ENCODE measurements at places on chromosomes 6 and 20.

DNA sequence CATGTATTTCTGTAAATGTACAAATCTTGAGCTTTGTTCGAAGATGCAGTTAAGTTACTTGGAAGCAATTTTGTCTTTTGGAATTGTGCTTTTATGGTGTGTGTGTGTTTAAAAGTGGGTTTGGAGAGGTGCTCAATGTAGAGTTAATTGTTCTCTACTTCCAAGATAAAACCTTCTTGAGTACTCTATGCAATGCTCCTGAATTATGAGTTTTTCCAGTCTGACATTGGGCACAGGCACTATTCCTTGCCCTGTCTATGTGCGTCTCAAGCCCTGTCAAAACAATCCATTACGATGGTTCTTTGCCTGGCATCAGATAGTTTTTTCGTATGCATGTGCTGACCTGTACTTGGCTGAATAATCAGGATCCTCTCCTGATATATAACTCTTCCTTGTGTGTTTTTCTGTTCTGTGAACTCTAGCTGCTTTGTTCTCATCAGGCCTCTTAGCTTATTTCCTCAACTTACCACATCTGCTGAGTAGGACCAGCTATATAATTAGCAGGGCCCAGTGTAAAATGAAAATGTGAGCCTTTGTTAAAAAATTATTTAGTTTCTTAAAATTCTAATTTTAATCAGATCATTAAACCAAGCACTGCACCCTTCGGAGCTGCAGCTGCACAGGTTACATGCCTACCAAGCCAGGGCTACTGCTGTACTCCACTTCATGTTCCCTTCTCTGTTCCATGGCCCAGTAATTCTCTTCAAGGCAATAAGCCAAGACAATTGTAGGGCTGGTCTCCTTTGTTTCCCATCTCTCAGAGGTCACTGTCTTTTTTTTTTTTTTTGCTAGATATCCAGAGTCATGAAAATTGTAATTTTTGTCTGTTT, 160.1 kb downstream of the ZFAND3 start:
- no peaks in the 10 kb centered on the region for H3K27me3 ChIP-seq
- H3K27ac ChIP-seq, result no peak overlapping the region
- no peak overlapping the region for H3K4me3 ChIP-seq

GRCh38 chr6:169428532-169428931, 174.9 kb upstream of the THBS2 start:
- H3K36me3 ChIP-seq, result no peaks in the 10 kb centered on the region
- DNase-seq, result no peak
- no peak overlapping the region for H3K4me3 ChIP-seq
- H3K4me1 ChIP-seq, result no peaks in the 10 kb centered on the region

DNA sequence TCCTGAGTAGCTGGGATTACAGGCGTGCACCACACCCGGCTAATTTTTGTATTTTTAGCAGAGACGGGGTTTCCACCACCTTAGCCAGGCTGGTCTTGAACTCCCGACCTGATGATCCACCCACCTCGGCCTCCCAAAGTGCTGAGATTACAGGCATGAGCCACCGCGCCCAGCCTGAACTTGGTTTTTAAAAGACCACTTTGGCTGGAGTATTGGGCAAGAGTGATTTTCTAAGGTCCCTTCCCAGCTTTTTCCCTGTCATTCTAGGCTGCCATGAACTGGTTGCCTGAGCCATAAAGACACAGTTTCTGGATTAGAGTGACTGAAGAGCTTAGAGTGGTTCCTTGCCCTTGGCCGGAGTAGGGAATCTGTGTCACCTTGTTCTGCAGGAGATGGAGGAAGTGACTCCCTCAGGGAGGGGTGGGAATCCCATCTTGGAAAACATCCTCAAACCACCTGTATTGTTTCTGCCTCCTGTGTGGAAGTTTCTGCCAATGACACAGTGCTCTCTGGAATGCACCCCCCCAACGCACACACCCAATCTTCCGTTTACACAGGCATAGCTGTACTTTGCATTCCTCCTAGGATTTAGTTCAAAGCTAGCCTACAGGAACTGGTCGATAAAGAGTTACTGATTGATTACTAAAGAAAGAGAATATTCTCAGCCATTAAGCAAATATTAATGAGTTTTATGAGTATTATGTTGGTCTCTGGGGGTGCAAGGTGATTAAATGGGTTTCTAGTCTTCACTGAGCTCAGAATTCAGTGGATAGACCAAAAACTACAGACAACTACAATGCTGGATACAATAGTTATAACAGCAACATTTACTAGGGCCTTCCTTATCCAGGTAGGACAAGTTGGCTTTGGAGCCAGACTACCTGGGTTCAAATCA, 18.2 kb downstream of the BCL2L1 start:
- DNase-seq, result no peak
- no peaks in the 10 kb centered on the region for H3K27me3 ChIP-seq
- peaks cover 12% of the 10 kb centered on the region for H3K36me3 ChIP-seq
- H3K27ac ChIP-seq, result peak overlapping the region; percentile 32

GRCh38 chr6:15893556-15894253, 230.9 kb upstream of the DTNBP1 start:
- no peak for DNase-seq
- H3K4me1 ChIP-seq, result peaks cover 13% of the 10 kb centered on the region
- peak overlapping the region; percentile 46 for H3K27ac ChIP-seq
- peak overlapping the region; percentile 43 for H3K4me3 ChIP-seq

- no peak overlapping the region for H3K4me3 ChIP-seq
- no peaks in the 10 kb centered on the region for H3K4me1 ChIP-seq
- no peaks in the 10 kb centered on the region for H3K27me3 ChIP-seq
- H3K36me3 ChIP-seq, result no peaks in the 10 kb centered on the region
- no peak for DNase-seq
- H3K27ac ChIP-seq, result no peak overlapping the region
Observed at GRCh38 chr6:150251566-150252186, 108.8 kb downstream of the PPP1R14C start.

- no peak overlapping the region for H3K4me3 ChIP-seq
- DNase-seq, result no peak
- no peaks in the 10 kb centered on the region for H3K4me1 ChIP-seq
- H3K36me3 ChIP-seq, result no peaks in the 10 kb centered on the region
- H3K27ac ChIP-seq, result no peak overlapping the region
Observed at GRCh38 chr6:78611102-78611620, 256.2 kb upstream of the IRAK1BP1 start.

DNA sequence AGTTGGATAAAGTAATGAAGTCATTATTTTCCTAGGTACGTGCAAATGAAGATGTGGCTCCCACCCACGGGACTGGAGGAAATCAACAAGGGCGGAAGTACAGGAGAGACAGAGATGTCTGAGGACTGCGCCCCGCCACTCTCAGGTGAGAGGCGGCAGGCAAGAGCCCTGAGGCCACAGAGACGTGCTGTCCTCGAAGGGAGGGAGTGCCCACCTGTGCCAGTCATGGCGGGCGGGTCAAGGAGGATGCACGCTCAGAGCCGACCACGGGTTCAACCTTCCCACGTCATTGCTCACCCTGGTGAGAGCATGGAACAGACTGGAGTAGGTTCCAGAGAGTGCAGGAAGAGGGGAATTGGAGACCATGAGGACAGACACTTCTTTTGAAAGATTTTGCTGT, 12.7 kb downstream of the CST8 start:
- H3K36me3 ChIP-seq, result no peaks in the 10 kb centered on the region
- H3K4me3 ChIP-seq, result no peak overlapping the region
- no peak overlapping the region for H3K27ac ChIP-seq

DNA sequence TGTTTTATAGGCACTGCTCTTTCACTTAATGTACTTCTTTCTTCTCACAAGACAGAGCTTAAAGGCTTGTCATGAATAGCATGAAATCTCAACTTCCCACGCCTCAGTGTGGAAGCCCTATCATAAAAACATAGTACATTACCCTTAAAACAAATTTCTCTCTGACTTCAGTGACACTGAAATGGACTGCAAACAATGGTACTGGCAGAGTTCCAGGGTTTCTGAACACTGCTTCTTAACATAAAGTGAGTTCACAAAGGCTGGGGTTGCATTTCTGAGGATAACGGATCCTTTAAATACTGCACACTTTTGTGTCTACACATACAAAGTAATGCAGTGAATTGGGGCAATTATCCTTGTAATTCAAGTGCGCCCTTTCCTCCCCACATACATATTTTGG, 32.3 kb upstream of the PLEKHG1 start:
- no peak overlapping the region for H3K27ac ChIP-seq
- no peaks in the 10 kb centered on the region for H3K36me3 ChIP-seq
- no peak overlapping the region for H3K4me3 ChIP-seq
- H3K27me3 ChIP-seq, result no peaks in the 10 kb centered on the region

DNA sequence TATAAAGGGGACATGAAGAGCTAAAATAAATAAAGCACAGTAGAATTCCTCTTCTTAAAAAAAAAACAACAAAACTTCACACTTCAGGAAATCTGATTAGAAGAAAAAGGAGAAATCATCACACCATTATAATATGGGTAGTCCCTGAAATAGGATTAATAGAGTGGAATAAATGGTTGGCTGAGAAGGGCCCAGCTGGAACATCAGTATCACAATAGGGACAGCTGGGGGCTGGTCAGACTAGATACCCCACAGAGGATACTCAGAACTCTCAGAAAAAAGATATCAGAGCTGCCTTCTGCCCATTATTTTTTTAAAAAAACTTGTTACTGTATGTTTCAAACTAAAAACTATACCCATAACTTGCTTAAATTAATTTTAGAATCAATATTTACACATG, 75.2 kb downstream of the DST start:
- H3K36me3 ChIP-seq, result peaks cover 26% of the 10 kb centered on the region
- no peaks in the 10 kb centered on the region for H3K4me1 ChIP-seq
- H3K4me3 ChIP-seq, result no peak overlapping the region
- H3K27ac ChIP-seq, result no peak overlapping the region
- no peaks in the 10 kb centered on the region for H3K27me3 ChIP-seq
- DNase-seq, result no peak

GRCh38 chr6:23213651-23214050, 644.3 kb downstream of the HDGFL1 start:
- H3K27me3 ChIP-seq, result no peaks in the 10 kb centered on the region
- no peaks in the 10 kb centered on the region for H3K4me1 ChIP-seq
- H3K27ac ChIP-seq, result no peak overlapping the region
- H3K4me3 ChIP-seq, result no peak overlapping the region
- no peak for DNase-seq

- H3K27ac ChIP-seq, result no peak overlapping the region
- H3K4me3 ChIP-seq, result no peak overlapping the region
- H3K4me1 ChIP-seq, result peaks cover 5% of the 10 kb centered on the region
- DNase-seq, result no peak
Observed at GRCh38 chr20:3757268-3757667, 10.3 kb downstream of the ADISSP start.

- no peak overlapping the region for H3K27ac ChIP-seq
- DNase-seq, result no peak
- H3K4me3 ChIP-seq, result no peak overlapping the region
- H3K36me3 ChIP-seq, result no peaks in the 10 kb centered on the region
Observed at GRCh38 chr6:169165561-169166300, 87.9 kb downstream of the THBS2 start.

- H3K27me3 ChIP-seq, result no peaks in the 10 kb centered on the region
- DNase-seq, result no peak
- H3K36me3 ChIP-seq, result no peaks in the 10 kb centered on the region
- H3K27ac ChIP-seq, result no peak overlapping the region
Observed at GRCh38 chr6:70538376-70538775, 28.4 kb upstream of the SDHAF4 start.

- DNase-seq, result peak; percentile 85
- peaks cover 47% of the 10 kb centered on the region for H3K4me1 ChIP-seq
- H3K27me3 ChIP-seq, result peaks cover 87% of the 10 kb centered on the region
Observed at GRCh38 chr20:21521596-21522480, 8.0 kb upstream of the NKX2-2 start.

GRCh38 chr6:113809826-113810225, 47.3 kb upstream of the MARCKS start:
- no peaks in the 10 kb centered on the region for H3K27me3 ChIP-seq
- H3K27ac ChIP-seq, result no peak overlapping the region
- H3K4me1 ChIP-seq, result no peaks in the 10 kb centered on the region

- no peaks in the 10 kb centered on the region for H3K36me3 ChIP-seq
- peaks cover 7% of the 10 kb centered on the region for H3K27me3 ChIP-seq
- no peak overlapping the region for H3K27ac ChIP-seq
- DNase-seq, result no peak
- H3K4me3 ChIP-seq, result no peak overlapping the region
Observed at GRCh38 chr20:23456409-23456808, 3.7 kb upstream of the CST11 start.

- H3K4me1 ChIP-seq, result no peaks in the 10 kb centered on the region
- no peak overlapping the region for H3K27ac ChIP-seq
- H3K36me3 ChIP-seq, result peaks cover 34% of the 10 kb centered on the region
- no peak for DNase-seq
- H3K27me3 ChIP-seq, result no peaks in the 10 kb centered on the region
Observed at GRCh38 chr6:158778005-158778527, 41.1 kb downstream of the EZR start.

GRCh38 chr6:159640722-159641482, 52.1 kb downstream of the SOD2 start:
- no peak overlapping the region for H3K27ac ChIP-seq
- H3K36me3 ChIP-seq, result no peaks in the 10 kb centered on the region
- no peak overlapping the region for H3K4me3 ChIP-seq
- H3K27me3 ChIP-seq, result no peaks in the 10 kb centered on the region
- no peak for DNase-seq

DNA sequence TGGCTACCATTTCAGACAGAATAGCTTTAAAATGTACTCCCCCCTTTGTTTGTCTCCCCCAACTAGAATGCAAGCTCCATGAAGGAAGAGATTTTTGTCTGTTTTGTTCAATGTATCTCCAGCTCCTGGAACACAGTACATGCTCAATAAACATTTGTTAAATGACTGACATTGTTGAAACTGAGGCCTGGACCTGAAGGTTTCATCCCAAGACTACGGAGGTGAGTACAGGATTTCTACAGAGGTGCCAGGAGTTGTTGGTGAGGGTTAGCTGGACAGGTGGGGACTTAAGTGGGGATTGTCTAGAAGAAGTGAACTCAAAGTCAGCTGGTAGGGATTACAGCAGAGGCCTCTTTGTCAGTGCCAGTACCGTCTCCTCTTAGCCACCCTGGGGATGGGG, 19.4 kb downstream of the VEGFA start:
- DNase-seq, result no peak
- H3K4me1 ChIP-seq, result no peaks in the 10 kb centered on the region

DNA sequence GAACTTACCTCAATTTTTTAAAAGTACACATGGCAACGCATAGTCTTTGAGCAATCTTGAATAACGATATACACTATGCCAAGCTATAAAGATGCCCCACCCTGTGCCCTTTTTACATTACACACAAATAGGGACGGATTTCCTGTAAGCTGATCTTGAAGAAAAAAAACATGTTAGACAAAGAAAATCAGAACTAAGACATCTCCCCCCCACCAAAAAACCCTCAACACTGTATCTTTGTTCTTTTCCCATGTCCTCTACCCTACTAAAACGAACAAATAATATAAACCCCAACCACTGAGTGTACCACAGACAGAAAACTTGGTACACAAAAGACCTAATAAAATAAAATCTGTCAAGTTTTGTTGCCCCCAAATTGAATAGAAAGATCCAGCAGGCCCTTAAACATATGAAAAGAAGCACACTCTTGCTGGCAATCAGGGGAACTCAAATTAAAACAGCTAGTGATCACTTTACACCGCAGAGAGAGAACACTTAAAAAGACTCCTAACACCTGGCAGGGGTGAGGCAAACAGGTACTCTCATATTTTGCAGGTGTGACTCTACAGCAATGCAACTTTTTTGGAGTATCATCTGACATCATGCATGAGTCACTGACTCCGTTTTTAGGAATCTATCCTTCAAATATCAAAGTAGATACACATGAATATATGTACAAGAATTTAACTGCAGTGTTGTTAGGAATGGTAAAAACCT, 29.6 kb downstream of the BACH2 start:
- H3K27ac ChIP-seq, result no peak overlapping the region
- H3K36me3 ChIP-seq, result no peaks in the 10 kb centered on the region
- DNase-seq, result no peak
- H3K4me3 ChIP-seq, result no peak overlapping the region

All from H1 (cell line).